Hindlimb muscle (tissue), 1 donor: ENCODE measurements at places on chromosomes 4 and X. TPM values are rescaled to one million over a fixed set of nuclear protein-coding genes. Genes with fewer than 3 reads are reported as not detected.

UGT2B10 gene
- polyA plus RNA-seq: not detected

TEX13A gene
- polyA plus RNA-seq: not detected

SGMS2 gene
- polyA plus RNA-seq: 8.0 TPM

MAGEA10 gene
- not detected for polyA plus RNA-seq

TCEAL2 gene
- polyA plus RNA-seq: 0.21 TPM

SSX4 gene
- not detected for polyA plus RNA-seq

ZCCHC12 gene
- 0.27 TPM for polyA plus RNA-seq

DNA sequence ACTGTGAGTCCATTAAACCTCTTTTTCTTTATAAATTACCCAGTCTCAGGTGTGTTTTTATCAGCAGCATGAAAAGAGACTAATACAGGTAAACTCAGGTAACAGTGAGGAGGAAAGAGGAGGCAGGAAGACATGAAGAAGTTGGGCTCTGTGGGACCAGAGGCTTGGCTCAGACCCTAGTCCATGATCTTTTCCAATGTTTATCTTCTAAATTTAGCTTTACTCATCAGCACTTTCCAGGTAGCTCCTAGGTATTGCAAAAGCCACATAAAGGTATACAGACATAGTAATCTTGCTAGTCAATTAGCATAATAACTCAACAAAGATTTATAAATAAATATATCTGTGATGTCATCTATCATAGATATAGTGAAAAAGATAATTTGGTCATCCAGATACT is 11.2 kb upstream of the FRYL start:
- no peak for DNase-seq

DNA sequence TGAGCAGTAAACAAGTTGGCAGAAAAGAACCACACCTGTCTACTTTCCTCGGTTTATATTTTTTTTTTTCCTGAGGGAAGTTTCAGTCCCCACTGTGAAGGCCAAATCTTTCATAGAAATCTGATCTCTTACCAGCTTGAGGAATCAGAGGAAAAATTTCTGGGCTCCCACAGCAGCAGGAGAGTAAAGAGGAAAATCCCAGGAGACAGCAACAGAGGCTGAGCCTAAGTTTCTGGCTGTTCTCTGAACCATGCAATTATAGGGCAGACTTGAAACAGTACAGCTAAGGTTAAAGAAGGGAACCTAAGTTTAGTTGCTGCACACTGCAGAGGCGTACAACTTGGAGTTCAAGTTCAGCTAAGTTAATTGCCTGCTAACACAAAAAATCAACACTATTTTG is 1090.9 kb upstream of the INTU start:
- no peak for DNase-seq

DNA sequence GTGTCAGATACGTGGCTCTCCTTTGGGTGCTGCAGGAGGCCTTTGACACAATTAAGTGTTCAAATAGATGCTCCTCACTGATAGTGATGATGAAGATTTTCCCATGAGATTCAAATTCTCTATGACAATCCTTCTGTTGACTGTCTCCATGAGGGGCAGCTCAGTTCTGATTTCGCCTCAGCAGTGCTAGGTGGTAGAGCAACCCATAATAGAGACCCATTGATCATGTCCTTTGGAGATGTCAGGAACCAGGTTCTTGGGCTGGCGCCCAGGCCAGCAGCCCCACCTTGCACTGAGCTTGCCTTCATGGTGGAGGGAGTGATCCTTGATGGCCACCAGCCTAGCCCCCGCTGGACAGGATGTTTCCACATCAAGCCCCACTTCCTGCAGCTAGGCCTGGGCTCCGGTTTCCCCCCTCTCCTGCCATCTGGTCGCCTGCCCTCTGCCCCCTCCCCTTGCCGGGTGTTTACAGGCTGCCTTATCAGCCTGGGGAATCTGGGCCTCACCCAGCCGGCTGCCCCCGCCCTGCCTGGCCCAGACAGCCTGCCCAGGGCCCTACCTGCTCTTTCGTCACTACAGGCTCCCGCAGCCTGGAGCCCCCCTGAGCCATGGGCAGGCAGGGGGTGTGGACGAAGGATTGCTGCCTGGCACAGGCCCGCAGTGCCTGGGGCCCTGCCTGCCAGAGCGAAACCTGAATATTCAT is 12.6 kb downstream of the ELF4 start:
- no peak for DNase-seq

GRCh38 chr4:3335385-3335784 is 42.6 kb downstream of the RGS12 start:
- DNase-seq: no peak

- DNase-seq: no peak
These were observed 132.7 kb upstream of the MAP3K15 start for GRCh38 chrX:19647731-19648588.

GRCh38 chr4:104451573-104451972 is 43.1 kb downstream of the CXXC4 start:
- no peak for DNase-seq

- DNase-seq: no peak
These were observed 888.0 kb downstream of the PCDH18 start for GRCh38 chr4:136644279-136644678.

DNA sequence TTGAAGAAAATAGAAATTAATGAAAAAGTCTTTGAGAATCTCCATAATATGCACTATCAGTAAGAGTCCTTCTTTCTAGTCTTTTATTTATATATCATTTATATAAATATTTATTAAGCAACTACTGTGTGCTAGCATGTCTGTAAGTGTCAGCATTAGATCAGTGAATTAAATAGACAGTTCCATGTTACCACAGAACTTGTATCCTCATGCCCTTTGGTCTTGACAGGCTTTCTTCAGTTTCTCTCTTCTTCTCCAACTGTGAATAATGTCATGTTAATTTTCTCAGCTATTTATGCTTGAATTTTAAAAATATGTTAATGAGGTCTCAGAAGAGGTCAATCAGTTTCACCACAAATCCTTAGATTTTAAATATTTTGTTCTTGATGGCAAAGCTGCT is 389.6 kb upstream of the TRAM1L1 start:
- DNase-seq: no peak

- no peak for DNase-seq
These were observed 1.0 kb downstream of the POF1B start for GRCh38 chrX:85378461-85378860.

GRCh38 chr4:27928761-27929540 is 1068.3 kb downstream of the STIM2 start:
- DNase-seq: no peak

- DNase-seq: no peak
These were observed 98.3 kb upstream of the MAML3 start for GRCh38 chr4:140252141-140252741.
